ENCODE measurements at places on chromosomes 16 and 17. TPM values are rescaled to one million over a fixed set of nuclear protein-coding genes. Genes with fewer than 3 reads are reported as not detected.

Gene DPH1
- 12.0 TPM for polyA plus RNA-seq

Gene STX1B
- polyA plus RNA-seq, result not detected

Gene CA5A
- polyA plus RNA-seq, result not detected

- no peak overlapping the region for H3K4me3 ChIP-seq
- H3K4me1 ChIP-seq, result peaks cover 11% of the 10 kb centered on the region
- H3K27me3 ChIP-seq, result peaks cover 37% of the 10 kb centered on the region
- H3K27ac ChIP-seq, result no peak overlapping the region
- H3K36me3 ChIP-seq, result no peaks in the 10 kb centered on the region
Measured at GRCh38 chr16:77432264-77432663, 2.6 kb downstream of the ADAMTS18 start.

DNA sequence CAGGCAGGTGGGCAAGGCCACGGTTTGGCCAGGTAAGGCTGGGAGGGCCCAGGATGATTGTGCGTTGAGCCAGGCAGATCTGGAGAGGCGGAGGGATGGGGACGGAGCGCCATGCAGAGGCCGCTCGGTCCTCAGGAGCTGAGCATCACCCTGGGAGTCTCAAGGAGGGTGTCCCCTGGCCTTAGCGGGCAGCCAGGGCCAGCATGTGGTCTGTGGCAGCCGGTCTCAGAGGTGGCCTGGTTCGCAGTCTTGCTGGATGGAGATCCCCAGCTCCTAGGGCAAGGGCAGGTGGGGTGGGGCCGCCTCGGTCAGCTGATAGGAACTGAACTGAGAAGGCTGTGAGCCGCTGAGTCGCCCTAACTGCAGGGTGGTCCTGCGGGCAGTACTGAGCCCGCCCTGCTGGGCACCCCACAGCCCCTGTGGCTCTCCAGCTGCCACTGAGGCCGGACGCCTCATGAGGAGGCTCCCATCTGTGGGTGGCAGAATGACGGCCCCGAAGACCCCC, 11.6 kb upstream of the CDH15 start:
- no peaks in the 10 kb centered on the region for H3K4me1 ChIP-seq
- H3K27me3 ChIP-seq, result peaks cover 7% of the 10 kb centered on the region
- no peak for DNase-seq
- no peak overlapping the region for H3K4me3 ChIP-seq
- H3K36me3 ChIP-seq, result no peaks in the 10 kb centered on the region
- H3K27ac ChIP-seq, result no peak overlapping the region

GRCh38 chr16:55501549-55502322, 7.1 kb upstream of the LPCAT2 start:
- H3K4me3 ChIP-seq, result no peak overlapping the region
- no peak for DNase-seq
- no peaks in the 10 kb centered on the region for H3K27me3 ChIP-seq
- no peaks in the 10 kb centered on the region for H3K36me3 ChIP-seq
- no peaks in the 10 kb centered on the region for H3K4me1 ChIP-seq
- H3K27ac ChIP-seq, result no peak overlapping the region

GRCh38 chr17:72460711-72461110, 339.9 kb downstream of the SOX9 start:
- H3K27ac ChIP-seq, result no peak overlapping the region
- no peak overlapping the region for H3K4me3 ChIP-seq
- H3K4me1 ChIP-seq, result no peaks in the 10 kb centered on the region
- DNase-seq, result no peak
- H3K27me3 ChIP-seq, result no peaks in the 10 kb centered on the region
- no peaks in the 10 kb centered on the region for H3K36me3 ChIP-seq

- no peaks in the 10 kb centered on the region for H3K27me3 ChIP-seq
- no peaks in the 10 kb centered on the region for H3K4me1 ChIP-seq
- no peak for DNase-seq
- H3K4me3 ChIP-seq, result no peak overlapping the region
Measured at GRCh38 chr16:70018254-70018653, 67.1 kb downstream of the CLEC18A start.

DNA sequence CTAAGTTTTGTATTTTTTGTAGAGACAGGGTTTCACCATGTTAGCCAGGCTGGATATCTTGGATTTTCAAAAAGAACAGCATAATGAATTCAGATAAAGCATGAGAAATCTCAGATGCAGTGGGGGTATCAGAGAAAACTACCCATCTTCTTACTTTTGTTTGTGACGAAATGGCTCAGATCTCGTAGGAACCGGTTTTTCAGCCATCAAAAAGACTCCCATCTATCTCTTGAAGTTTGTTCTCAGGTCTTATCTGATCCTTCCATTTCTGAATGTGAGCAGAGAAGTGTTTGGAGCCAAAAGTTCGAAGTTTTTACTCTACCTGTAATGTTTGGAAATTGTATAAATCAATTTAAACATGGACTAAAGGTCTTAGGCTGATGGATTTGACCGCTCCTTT, 57.2 kb downstream of the LDHD start:
- H3K36me3 ChIP-seq, result no peaks in the 10 kb centered on the region
- no peaks in the 10 kb centered on the region for H3K27me3 ChIP-seq
- H3K4me1 ChIP-seq, result peaks cover 55% of the 10 kb centered on the region

- H3K27me3 ChIP-seq, result peaks cover 11% of the 10 kb centered on the region
- no peaks in the 10 kb centered on the region for H3K36me3 ChIP-seq
- no peak for DNase-seq
- no peaks in the 10 kb centered on the region for H3K4me1 ChIP-seq
- H3K27ac ChIP-seq, result no peak overlapping the region
Measured at GRCh38 chr16:10813099-10813455, 5.5 kb downstream of the TVP23A start.

- H3K4me1 ChIP-seq, result peaks cover 20% of the 10 kb centered on the region
- no peaks in the 10 kb centered on the region for H3K27me3 ChIP-seq
- no peaks in the 10 kb centered on the region for H3K36me3 ChIP-seq
- no peak overlapping the region for H3K4me3 ChIP-seq
- DNase-seq, result no peak
Measured at GRCh38 chr16:64981568-64982281, 140.1 kb downstream of the CDH11 start.

GRCh38 chr16:66904846-66905632, 13.6 kb downstream of the CDH16 start:
- H3K4me1 ChIP-seq, result no peaks in the 10 kb centered on the region
- no peak for DNase-seq
- H3K27me3 ChIP-seq, result no peaks in the 10 kb centered on the region

- H3K27me3 ChIP-seq, result no peaks in the 10 kb centered on the region
- H3K4me3 ChIP-seq, result no peak overlapping the region
- H3K27ac ChIP-seq, result no peak overlapping the region
- DNase-seq, result no peak
- no peaks in the 10 kb centered on the region for H3K36me3 ChIP-seq
- no peaks in the 10 kb centered on the region for H3K4me1 ChIP-seq
Measured at GRCh38 chr16:88316941-88317612, 65.7 kb upstream of the ZNF469 start.

- DNase-seq, result no peak
- H3K36me3 ChIP-seq, result no peaks in the 10 kb centered on the region
- H3K27ac ChIP-seq, result no peak overlapping the region
- H3K27me3 ChIP-seq, result no peaks in the 10 kb centered on the region
- H3K4me3 ChIP-seq, result no peak overlapping the region
Measured at GRCh38 chr16:10728003-10728887, 15.4 kb upstream of the NUBP1 start.

GRCh38 chr17:53191878-53192277, 630.8 kb upstream of the KIF2B start:
- no peaks in the 10 kb centered on the region for H3K27me3 ChIP-seq
- H3K27ac ChIP-seq, result no peak overlapping the region
- no peak for DNase-seq
- no peaks in the 10 kb centered on the region for H3K4me1 ChIP-seq
- no peaks in the 10 kb centered on the region for H3K36me3 ChIP-seq

- no peak overlapping the region for H3K27ac ChIP-seq
- H3K4me1 ChIP-seq, result peaks cover 11% of the 10 kb centered on the region
- DNase-seq, result no peak
Measured at GRCh38 chr17:29131814-29132682, 48.1 kb downstream of the MYO18A start.
